Left ventricle myocardium inferior (tissue), 1 donor: ENCODE measurements at places on chromosomes 5 and 9. TPM values are rescaled to one million over a fixed set of nuclear protein-coding genes. Genes with fewer than 3 reads are reported as not detected.

- H3K4me3 ChIP-seq: no peak overlapping the region
- no peak for DNase-seq
- no peaks in the 10 kb centered on the region for H3K36me3 ChIP-seq
Observed at GRCh38 chr5:40355846-40356245, 323.9 kb upstream of the PTGER4 start.

GRCh38 chr5:149238540-149238939 lies 33.1 kb upstream of the AFAP1L1 start:
- H3K4me3 ChIP-seq: no peak overlapping the region
- no peak overlapping the region for H3K27ac ChIP-seq
- H3K4me1 ChIP-seq: peaks cover 27% of the 10 kb centered on the region
- peaks cover 88% of the 10 kb centered on the region for H3K36me3 ChIP-seq
- no peaks in the 10 kb centered on the region for H3K27me3 ChIP-seq
- no peak for DNase-seq

DNA sequence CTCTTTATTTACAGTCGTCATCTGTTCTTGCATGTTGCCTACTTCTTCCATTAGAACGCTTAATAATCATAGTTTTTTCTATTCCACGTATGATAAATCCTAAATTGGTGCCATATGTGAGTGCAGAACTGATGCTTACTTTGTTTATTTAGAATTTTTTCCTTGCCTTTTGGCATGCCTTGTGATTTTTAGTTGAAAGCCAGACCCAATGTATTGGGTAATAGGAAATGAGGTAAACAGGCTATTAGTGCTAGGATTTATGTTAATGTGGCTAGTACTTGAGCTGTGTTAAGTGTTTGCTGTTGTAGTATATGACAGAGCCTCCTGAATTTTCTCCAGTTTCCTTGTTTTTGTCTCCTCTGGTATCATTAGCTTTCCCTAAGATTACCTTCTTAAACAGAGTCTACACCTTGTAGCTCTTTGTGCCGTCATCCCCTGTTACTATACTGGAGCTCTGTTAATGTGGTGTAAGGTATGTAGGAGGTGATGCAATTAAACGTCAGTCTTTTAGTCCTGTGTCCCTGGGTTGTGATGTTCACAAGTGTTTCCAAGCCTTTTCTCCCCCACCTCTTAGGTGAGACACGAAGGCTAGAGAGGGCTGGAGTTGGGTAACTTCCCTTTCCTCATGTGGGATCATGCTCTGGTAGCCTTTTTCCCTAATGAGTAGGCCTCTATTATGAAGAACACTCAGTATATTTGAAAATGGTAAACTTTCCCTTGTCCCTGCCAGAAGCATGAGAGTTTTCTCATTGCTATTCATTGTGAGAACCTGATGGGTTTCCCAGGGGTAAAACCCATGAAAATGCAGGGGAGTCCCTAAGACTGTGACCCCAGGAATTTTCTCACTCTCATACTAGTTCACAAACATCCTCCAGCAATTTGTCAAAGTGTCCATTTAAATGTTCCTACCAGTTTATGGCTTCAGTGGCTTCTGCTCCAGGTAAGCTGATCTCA lies 21.2 kb downstream of the SPATA31D3 start:
- H3K4me3 ChIP-seq: no peak overlapping the region
- H3K4me1 ChIP-seq: no peaks in the 10 kb centered on the region
- H3K36me3 ChIP-seq: no peaks in the 10 kb centered on the region
- DNase-seq: no peak

- no peak for DNase-seq
- no peaks in the 10 kb centered on the region for H3K27me3 ChIP-seq
- H3K36me3 ChIP-seq: no peaks in the 10 kb centered on the region
- no peaks in the 10 kb centered on the region for H3K4me1 ChIP-seq
- H3K4me3 ChIP-seq: no peak overlapping the region
Observed at GRCh38 chr5:103475629-103476240, 86.9 kb downstream of the NUDT12 start.

DNA sequence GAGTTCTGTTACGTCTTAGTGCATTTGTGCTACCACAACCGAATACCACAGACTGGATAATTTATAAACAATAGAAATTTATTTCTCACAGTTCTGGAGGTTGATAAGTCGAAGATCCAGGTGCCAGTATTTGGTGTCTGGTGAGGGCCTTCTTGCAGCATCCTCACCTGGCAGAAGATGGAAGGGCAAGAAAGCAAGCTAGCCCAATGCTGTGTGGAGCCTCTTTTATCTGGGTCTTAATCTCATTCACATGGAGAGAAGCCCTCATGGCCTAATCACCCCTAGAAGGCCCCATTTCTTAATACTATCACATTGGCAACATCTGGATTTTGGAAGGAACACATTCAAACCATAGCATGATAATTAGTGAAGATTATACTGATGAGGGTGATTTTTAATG lies 159.3 kb downstream of the CHSY3 start:
- no peaks in the 10 kb centered on the region for H3K36me3 ChIP-seq
- DNase-seq: no peak
- H3K27ac ChIP-seq: no peak overlapping the region
- no peaks in the 10 kb centered on the region for H3K27me3 ChIP-seq
- no peaks in the 10 kb centered on the region for H3K4me1 ChIP-seq

- no peaks in the 10 kb centered on the region for H3K27me3 ChIP-seq
- H3K4me3 ChIP-seq: no peak overlapping the region
- peaks cover 22% of the 10 kb centered on the region for H3K4me1 ChIP-seq
- no peaks in the 10 kb centered on the region for H3K36me3 ChIP-seq
Observed at GRCh38 chr5:148921350-148921749, 94.9 kb downstream of the ADRB2 start.

The PLPP1 gene
- 72.6 TPM for total RNA-seq
